Epithelial cell of alveolus of lung (primary cell): ENCODE measurements at places on chromosomes 7 and 10. TPM values are rescaled to one million over a fixed set of nuclear protein-coding genes. Genes with fewer than 3 reads are reported as not detected.

Gene TAS2R41
- not detected in 2 replicates for total RNA-seq

Gene PLCE1
- total RNA-seq = 0.24 and 1.6 TPM in 2 replicates

Gene CCT6A
- 120 and 164 TPM in 2 replicates for total RNA-seq

Gene CCDC3
- total RNA-seq = 2.6 and 4.7 TPM in 2 replicates

Gene GRM3
- not detected in 2 replicates for total RNA-seq

Gene NEUROD6
- total RNA-seq = not detected in 2 replicates

Gene RNF133
- 0.32 TPM in 1 of 2 replicates, not detected in the other for total RNA-seq

Gene PAPOLB
- not detected in 2 replicates for total RNA-seq

Gene HIP1
- 14.8 and 16.5 TPM in 2 replicates for total RNA-seq

Gene TRPV6
- total RNA-seq = 0.39 TPM in 1 of 2 replicates, not detected in the other

Gene ZFAND4
- 5.6 and 6.3 TPM in 2 replicates for total RNA-seq

Gene CRHR2
- not detected in 2 replicates for total RNA-seq

Gene HABP2
- not detected in 2 replicates for total RNA-seq

Gene MYL10
- total RNA-seq = not detected in 2 replicates

Gene SFTPA1
- not detected in 2 replicates for total RNA-seq

Gene FAM25G
- not detected in 2 replicates for total RNA-seq

Gene AKR1C1
- 12.9 and 72.8 TPM in 2 replicates for total RNA-seq

Gene OIT3
- total RNA-seq = not detected in 2 replicates

Gene CLRN3
- not detected in 2 replicates for total RNA-seq

Gene NCF1
- total RNA-seq = not detected in 2 replicates

Gene CCL24
- total RNA-seq = not detected in 2 replicates

Gene STEAP1
- total RNA-seq = 25.9 and 30.1 TPM in 2 replicates

Gene ZNF485
- total RNA-seq = 1.3 and 3.1 TPM in 2 replicates

Gene GIMAP4
- total RNA-seq = 1.4 TPM in 1 of 2 replicates, not detected in the other

Gene TAS2R5
- 0.39 and 0.48 TPM in 2 replicates for total RNA-seq

Gene GNAT3
- 0.16 TPM in 1 of 2 replicates, not detected in the other for total RNA-seq

Gene ASB15
- total RNA-seq = not detected in 2 replicates

Gene CTAGE15
- total RNA-seq = 0.13 and 0.64 TPM in 2 replicates

Gene MCM10
- total RNA-seq = 2.6 and 10.5 TPM in 2 replicates

Gene ALOX5
- total RNA-seq = under 0.01 and 0.08 TPM in 2 replicates

Gene MRLN
- not detected in 2 replicates for total RNA-seq

Gene CALML5
- not detected in 2 replicates for total RNA-seq

Gene HMX3
- total RNA-seq = not detected in 2 replicates

Gene PLEKHA8
- 7.5 and 9.8 TPM in 2 replicates for total RNA-seq

Gene ERVW-1
- total RNA-seq = 0.16 TPM in 1 of 2 replicates, not detected in the other

Gene VGF
- total RNA-seq = 0.40 and 0.91 TPM in 2 replicates

Gene SPOCK2
- total RNA-seq = 0.26 and 3.0 TPM in 2 replicates

Gene FRMD4A
- 21.5 and 86.5 TPM in 2 replicates for total RNA-seq

Gene MKI67
- total RNA-seq = 16.5 and 19.7 TPM in 2 replicates
